ENCODE measurements at places on chromosomes 12 and 14.

DNA sequence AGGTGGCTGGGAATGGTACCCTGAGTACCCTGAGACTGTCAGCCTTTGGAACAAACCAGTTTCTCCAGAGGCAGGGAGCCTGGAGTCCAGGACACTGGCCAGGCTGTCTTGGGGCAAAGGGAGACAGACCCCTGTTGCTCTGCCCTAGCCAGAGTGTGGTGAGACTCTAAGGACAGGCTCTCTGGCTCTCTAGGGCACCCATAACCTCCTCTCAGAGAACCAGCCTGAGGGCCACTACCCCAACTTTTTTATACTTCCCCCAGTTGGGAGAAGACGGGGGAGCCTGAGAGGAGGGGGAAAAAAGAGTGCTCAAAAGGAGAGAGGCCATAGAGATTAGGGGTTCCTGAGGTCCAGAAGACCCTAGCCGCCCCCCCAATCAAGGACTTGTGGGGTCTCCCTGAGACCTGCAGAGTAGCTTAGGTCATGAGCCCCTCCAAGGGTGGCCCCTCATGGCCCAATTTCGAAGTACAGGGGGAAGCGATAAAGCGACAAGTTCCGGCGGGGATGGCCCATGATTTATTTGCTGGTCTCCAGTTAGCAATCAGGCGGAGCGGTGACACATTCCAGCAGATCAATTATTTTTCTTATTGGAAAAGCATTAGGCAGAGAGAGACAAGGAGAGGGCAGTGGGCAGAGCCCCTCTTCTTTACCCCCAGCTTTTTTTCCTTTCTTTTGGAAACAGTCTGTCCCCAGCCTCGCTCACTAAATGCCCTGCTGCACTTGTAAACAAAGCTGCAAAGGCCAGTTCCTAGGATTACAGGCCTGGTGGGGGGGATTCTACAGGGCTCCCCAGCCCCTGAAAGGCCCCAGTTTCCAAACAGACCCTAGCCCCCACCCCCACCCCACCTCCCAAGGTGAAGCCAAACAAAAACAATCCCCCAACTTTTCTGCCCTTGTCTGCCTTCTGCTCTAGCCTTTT lies 1.5 kb downstream of the HOXC8 start:
- no peak for DNase-seq

- DNase-seq: no peak
These were observed 108.4 kb downstream of the GPR135 start for GRCh38 chr14:59356767-59357166.

DNA sequence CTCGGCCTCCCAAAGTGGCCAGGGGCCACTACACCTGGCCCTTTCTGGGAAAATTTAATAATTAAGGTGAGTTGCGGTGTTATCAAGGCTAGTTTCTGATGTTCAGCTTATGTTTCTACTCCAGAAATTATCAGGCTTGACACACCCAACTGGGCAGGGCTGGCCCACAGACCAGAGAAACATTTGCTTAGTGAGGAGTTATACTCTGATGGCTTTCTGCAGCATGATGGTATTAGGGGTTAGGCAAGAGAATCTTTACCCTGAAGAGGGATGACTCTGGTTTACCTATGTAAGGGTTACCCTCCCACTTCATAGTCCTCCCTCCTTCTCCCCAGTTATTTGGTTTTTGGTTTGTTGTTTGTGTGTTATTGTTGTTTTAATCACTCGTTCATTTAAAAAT lies 24.5 kb upstream of the HECTD1 start:
- no peak for DNase-seq

- no peak for DNase-seq
These were observed 41.2 kb downstream of the NEUROD4 start for GRCh38 chr12:55061024-55061423.

DNA sequence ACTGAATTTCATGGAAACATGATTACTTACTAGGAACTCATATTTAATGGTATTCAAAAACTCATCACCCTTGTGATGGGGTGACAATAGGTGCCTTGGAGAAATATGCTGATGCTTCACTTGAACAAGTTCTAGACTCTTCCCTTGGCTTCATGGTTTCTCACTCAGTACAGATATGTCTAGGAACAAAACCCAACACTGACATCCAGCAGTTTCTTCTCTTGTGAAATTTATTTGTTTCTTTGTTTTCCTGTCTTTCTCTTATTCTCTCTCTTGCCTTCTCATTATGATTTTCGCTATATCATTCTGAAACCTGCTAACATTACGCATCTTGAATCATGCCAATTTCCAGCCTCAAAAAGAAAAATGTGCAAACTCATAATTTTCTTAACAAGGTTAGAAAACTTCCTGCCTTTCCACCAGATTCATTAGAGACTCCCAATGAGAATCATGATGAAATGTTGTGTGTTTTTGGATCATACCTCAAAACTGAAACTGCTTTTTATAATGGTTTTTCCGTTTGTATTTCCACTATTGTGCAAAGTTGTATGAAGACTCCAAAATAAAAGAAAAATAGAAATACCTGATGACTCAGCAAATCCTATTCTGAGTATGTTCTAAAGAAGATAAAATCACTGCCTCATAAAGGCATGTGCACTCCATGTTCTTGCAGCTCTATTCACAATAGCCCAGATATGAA lies 1021.5 kb downstream of the TMEM121 start:
- DNase-seq: no peak

- no peak for DNase-seq
These were observed 139.9 kb downstream of the AKAP6 start for GRCh38 chr14:32468955-32469354.

- DNase-seq: no peak
These were observed 382.4 kb downstream of the VRK1 start for GRCh38 chr14:97179573-97179972.

DNA sequence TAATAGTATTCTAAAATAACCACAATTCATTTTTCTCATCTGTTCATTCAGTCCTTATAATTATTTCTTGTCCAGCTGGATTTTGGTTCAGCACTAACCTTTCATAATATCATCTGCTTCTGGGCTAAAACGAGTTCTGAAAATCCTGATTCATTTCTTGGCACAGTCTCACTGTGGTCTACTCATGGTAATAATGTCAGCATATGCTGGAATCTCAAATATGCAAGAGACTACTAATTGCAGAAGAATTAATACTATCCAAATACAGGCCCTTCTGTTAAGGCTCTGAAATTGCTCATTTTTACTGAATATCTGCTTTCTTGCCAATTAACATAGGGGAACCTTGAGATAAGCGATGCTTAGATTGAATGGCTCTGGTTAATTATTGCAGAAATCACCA lies 597.1 kb downstream of the RPL10L start:
- DNase-seq: no peak

GRCh38 chr12:71935594-71935993 lies 3.1 kb upstream of the TPH2 start:
- no peak for DNase-seq

GRCh38 chr14:91291786-91292405 lies 47.4 kb upstream of the GPR68 start:
- DNase-seq: no peak
